ENCODE measurements at places on chromosomes 13 and 19.

DNA sequence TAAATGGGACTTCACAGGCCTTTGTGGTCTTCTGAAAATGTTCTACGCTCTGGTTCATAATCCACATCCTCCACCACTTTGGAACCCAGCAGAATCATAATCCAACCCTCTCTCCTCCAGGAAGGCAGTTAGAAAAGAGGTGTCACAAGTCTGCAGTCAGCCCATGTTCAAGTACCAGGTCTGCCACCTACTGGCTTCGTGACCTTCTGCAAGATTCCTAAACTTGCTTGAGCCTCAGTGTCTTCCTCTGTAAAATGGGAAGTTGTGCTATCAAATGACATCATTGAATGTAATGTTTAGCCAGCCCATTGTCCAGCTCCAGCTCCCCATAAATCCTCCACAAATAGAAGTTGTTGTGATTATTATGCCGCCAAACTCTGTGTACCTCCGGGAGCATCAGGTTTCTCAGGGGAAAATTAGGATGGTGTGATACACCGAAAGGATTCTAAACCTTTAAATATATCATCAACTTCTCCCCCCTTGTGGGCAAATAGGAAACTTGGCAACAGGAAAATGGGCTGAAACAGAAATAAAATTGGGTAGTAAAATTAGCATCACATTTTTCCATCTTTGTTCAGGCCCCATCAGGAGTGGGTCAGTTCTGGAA, 109.7 kb downstream of the NUFIP1 start:
- DNase-seq, result peak; percentile 59

- DNase-seq, result no peak
Measured at GRCh38 chr19:51421229-51422052, 4.0 kb upstream of the SIGLEC10 start.

GRCh38 chr13:67769987-67770341, 539.8 kb upstream of the PCDH9 start:
- DNase-seq, result no peak

GRCh38 chr13:21065686-21066085, 4.3 kb upstream of the LATS2 start:
- DNase-seq, result no peak

DNA sequence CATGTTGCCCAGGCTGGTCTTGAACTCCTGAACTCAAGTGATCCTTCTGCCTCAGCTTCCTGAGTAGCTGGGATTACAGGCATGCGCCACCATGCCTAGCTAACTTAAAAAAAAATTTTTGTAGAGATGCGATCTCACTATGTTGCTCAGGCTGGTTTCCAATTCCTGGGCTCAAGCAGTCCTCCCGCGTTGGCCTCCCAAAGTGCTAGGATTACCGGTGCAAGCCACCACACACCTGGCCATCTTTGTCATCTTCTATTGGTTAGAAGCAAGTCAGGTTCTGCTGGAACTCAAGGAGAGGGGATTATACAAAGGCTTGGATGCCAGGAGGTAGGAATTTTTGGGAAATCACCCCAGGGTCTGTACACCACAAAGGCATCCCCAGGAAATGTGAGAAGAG, 25.2 kb downstream of the TNFSF14 start:
- DNase-seq, result no peak

- DNase-seq, result no peak
Measured at GRCh38 chr19:18477974-18478373, 40.0 kb upstream of the ISYNA1 start.

- DNase-seq, result no peak
Measured at GRCh38 chr19:50500753-50501151, 10.2 kb downstream of the JOSD2 start.

DNA sequence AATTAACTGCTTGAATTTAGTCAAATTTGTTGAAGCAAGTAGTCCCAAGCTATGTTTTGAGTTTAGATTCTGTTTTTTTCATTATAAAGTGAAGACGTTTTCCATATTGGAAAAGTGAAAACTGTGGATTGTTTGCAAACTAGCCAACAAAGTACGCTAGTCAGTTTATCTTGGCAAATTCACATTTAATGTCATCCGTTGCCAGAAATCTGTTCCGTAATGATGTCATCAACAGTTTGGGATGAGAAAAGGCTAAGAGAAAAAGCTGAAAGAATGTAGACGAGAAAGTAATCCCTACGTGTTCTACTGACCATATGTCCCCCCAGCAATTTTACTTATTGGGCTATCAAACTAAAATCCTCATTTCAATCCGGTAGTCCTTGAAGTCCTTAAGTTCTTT, 419.6 kb downstream of the GPC6 start:
- no peak for DNase-seq

GRCh38 chr19:802498-803098, 5.3 kb downstream of the PTBP1 start:
- DNase-seq, result no peak

- DNase-seq, result no peak
Measured at GRCh38 chr13:85997587-85997986, 198.4 kb upstream of the SLITRK6 start.

GRCh38 chr19:33248104-33248503, 22.5 kb upstream of the SLC7A10 start:
- DNase-seq, result no peak

DNA sequence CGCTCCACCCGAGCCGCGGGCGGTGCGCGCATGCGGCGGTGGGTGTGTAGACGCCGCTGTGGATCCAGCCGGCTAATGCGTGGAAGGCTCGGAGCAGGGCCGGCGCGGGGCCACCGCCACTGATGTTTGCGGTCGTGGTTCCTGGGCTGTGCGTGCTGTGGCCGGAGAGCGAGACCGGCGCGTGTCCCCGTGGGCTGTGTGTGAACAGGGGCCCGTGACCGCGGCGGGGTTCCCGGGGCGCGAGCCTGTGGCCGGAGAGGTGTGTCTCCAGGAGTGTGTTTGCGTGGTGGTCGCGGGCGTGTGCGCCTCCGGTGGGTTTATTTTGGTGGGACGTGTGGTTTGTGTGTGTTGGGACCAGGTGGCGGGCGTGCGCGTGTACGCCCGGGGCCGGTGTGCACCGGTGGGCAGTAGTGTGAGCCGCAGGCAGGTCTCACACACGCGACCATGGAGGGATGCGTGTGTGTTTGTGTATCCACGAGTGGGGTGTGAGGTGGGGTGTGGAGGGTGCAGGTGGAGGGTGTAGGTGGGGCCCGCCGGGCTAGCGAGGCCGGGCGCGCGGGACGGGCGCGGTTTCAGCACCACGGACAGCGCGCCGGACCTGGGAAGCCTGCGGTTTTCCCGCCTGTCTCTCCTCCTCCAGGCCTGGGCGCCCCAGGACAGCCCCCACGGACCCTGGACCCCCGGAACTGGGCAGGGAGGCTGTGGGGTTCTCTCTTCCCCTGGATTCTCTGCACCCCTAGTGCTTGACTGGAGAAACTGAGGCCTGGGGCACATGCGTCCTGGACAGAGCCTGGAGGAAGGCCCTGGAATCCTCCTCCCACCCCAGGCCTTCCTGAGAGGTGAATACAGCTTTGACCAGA, 1.6 kb downstream of the HCN2 start:
- peak; percentile 52 for DNase-seq

DNA sequence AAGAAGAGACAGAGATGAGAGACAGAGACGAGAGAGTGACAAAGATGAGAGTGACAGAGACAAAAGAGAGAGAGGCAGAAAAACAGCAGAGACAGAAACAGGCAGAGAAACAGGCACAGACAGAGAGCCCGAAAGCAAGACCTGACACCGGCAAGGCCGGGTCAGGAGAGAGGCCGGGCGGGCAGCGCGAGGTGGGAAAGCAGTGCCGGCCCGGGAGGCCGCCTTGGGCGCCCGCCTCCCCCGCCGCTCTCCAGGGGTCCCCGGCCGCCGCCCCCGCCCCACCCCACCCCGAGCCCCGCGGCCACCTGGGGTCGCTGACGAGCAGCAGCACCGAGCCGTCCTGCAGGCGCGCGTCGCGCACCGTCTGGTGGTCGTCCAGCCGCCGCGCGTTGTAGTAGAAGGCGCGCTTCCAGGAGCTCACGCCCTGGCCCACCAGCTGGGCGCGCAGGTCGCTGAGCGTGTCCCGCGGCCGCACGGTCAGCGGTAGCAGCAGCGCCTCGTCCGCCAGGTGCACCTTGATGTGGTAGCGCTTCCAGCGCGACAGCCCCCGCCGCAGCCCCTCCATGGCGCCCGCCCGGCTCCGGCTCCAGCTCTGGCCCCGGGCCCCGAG, at the start of gene TINCR:
Gene TINCR, minus strand, starts transcription at position 594 of the 610 bp plus-strand sequence.
- DNase-seq, result no peak

GRCh38 chr13:22081430-22081829, 410.6 kb downstream of the FGF9 start:
- no peak for DNase-seq

DNA sequence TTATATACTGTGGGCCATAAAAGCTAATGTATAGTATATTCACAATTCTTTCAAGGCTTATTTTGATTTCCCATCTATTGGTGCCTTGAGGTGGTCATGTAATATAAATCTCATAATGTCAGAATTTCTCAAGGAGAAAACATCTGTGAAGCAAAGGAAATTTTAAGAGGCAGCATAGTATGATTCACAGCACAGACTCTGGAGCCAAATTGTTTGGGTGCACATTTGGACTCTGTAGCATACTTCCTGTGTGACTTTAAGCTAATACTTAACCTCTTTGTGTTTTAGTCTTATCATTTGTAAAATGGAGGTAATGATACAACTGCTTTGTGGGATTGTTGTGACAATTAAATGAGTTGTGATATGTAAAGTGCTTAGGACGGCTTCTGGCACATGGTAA, 67.6 kb downstream of the PIBF1 start:
- peak; percentile 8 for DNase-seq

DNA sequence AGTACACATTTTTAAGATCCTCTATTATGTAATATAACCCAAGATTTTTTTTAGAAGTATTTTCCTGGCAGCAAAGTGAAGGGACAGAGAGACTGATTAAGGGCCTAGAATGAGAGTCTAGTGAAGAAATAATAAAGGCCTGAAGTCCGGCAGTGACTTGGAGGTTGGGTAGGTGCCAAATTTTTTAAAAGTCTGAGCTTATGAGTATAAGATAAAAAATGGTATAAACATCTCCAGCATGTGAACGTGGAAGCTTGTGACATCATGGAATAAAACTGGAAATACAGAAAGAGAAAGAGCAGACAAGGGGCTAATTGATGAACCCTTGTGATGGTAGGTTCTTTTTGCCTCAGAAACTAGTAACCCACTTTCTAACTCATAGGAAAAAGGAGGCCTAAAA, 174.6 kb downstream of the SUCLA2 start:
- DNase-seq, result no peak

- no peak for DNase-seq
Measured at GRCh38 chr19:49688531-49689132, 762 bp upstream of the ADM5 start.

GRCh38 chr13:43196086-43196621, 172.8 kb downstream of the DNAJC15 start:
- DNase-seq, result no peak

DNA sequence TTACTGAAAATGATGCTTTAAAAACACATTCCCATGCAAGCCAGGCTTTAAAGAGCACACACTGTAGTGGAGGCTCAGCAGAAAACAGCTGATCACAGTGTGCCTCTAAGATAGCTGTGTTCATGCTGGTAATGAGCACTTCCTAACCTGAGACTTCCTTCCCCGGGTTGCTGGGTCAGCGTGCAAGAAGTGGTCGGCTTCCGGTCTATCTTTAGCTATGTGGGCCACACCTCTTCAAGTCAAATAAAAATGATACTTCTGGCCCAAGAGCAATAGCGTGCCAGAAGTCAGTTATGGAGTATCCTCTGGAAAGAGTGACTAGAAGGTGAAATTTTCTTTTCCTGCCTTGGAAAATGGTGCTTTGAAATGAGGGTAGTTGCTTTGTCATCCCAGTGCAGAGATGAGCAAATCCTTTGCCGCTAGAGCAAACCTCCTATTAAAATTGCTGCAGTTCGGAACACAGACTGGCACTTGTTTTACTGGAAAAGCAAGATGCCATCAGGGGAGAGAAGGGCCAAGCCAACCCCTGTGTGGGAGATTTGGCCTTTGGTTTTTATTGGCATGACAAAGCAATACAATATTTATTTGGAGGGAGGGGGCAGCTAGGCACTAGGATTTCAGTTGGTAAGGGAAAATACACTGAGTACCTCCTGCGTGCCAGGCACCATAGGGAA, 64.2 kb downstream of the ARHGAP35 start:
- DNase-seq, result no peak

DNA sequence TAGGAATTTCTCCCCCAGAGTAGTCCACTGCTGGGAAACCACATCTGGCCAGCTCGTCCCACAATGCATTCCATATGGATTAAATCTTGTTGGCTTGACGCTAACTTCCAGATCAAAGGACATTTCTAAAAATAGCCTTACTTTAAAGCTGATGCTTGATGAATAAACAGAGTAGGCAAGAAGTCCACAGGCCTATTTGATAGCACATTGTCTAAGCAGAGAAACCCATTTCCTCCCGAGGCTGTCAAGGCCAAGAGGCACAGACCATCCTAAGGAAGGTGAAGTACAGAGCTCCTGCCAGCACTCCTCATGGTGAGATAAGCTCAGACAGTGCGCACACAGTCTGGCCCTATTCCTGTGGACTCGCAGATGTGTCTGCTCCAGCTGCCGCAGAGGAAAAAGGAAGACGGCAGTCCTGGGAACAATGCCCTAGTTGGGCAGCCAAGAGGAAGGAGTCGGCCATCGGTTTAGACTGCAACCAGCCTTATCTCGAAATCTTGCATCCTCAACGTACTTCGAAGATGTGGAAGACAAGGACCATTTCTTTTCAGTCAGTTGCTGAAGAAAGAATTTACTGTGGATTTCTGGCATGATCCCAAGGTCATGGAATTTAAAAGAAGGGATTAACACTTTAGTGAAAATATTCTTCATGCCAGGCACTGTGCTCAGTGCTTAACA, 156.8 kb downstream of the RGCC start:
- peak; percentile 91 for DNase-seq

Measured in foreskin fibroblast (primary cell).